Left lobe of liver (tissue), 2 donors: ENCODE measurements at places on chromosomes 7 and 10. TPM values are rescaled to one million over a fixed set of nuclear protein-coding genes. Genes with fewer than 3 reads are reported as not detected.

DNA sequence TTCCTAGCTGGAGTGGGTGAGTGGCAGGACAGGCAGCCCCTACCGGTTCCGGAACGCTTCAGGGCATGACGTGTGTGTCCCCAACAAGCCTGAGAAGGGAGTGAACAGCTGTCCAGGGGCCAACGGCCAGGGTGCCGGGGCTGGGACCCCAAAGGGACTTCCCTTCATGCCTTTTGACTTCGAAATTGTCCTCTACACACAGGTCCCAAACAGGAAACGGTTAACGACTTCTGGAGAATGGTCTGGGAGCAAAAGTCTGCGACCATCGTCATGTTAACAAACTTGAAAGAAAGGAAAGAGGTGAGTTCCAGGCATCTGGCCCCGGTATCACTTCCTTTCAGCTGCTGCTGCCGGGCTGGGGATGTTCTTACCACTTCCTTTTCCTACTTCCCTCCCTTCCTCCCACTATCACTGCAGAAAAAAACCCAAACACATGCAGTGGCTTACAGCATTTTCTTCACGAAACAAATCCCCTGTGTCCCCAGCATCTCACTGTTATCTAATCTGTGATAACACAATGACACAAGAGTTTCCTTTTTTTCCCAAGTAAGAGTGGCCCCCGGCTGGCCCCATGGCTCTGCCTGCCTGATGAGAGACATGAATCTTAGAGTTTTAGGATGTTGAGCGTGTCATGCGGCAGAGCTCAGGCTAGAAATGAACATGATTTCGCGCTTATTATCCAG, 63.2 kb downstream of the MKI67 start:
- peak; percentile 49 for DNase-seq

GRCh38 chr10:1086787-1087186, 30.6 kb downstream of the WDR37 start:
- no peak for DNase-seq

SPDYE16 gene
- total RNA-seq: 0.13 TPM

DNA sequence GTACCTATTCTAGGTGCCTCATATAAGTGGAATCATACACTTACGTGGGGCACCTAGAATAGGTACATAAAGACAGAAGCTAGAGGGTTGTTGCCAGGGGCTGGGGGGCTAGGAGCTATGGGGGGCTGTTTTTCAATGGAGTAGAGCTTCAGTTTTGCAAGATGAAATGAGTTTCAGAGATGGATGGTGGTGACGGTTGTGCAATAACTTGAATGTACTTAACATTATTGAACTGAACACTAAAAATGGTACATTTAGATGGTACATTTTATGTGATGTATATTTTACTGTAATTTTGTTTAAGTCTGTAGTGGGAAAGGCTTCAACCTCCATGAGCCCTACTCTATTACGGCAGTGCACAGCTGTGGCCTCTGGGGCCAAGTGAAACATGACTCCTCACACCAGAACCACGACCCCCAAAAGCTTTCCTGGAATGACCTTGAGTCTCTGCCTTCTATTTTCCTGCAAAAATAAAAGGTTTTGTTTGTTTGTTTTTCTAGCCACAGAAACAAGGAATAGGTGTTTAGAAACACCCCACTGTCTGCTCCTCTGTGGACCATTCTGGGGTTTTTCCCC, 147.3 kb upstream of the PLXNA4 start:
- DNase-seq: no peak

GRCh38 chr10:28449926-28450325, 83.0 kb upstream of the WAC start:
- DNase-seq: no peak

ARMC10 gene
- 15.8 TPM for total RNA-seq

DNA sequence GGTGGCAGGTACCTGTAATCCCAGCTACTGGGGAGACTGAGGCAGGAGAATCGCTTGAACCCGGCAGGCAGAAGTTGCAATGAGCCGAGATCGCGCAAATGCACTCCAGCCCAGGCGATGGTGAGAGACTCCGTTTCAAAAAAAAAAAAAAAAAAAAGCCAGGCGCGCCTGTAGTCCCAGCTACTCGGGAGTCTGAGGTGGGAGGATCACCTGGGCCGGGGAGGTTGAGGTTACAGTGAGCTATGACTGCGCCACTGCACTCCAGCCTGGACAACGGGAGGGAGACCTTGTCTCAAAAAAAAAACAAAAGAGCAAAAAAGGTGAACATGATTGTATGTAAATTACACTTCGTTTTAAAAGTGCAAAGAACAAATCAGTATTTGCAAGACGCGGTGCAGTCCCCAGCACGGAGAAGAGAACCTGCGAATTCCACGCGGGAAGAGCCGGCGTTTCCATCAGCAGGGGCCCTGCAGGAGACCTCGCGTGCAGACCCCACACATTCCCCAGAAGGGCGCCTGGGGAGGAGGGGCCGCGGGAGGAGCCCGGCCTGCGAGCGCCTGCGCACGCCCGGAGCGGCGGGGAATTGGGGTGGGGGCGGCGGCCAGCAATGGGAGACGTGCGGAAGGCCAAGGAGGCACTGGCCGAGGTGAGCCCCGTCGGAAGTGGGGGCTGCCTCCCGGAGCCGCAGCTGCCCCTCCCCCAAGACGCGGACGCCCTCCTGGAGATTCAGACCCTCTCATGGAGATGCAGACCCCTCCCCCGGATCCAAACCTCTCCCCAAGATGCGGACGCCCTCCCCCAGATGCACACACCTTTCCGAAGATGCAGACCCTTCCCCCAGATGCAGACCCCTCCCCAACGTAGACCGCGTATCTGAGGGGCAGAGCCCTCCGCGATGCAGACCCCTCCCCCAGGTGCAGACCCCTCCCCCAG, 16.7 kb upstream of the SUN1 start:
- DNase-seq: no peak

EFCAB10 gene
- total RNA-seq: not detected

ANKRD30A gene
- total RNA-seq: not detected

- DNase-seq: no peak
These were observed 228.8 kb downstream of the TRIL start for GRCh38 chr7:28729281-28729680.

DNA sequence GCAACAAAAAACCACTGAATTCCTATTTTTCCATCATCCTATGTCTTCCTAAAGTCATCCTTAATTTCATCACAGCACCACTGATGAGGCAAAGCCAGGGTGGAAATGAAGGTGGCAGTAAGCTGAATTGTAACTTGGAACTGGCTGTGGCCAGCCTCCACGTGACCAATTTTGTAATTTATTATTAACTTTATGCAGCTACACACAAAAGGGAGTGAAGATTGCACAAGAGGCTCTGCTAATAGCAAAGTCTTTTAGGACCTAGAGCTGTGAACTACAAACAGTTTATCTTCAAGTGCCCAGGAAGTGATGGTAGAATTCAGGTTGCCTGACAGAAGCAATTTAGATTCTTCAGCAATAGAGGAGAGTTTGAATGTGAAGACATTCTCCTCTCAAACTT, 176.4 kb downstream of the CCDC71L start:
- peak; percentile 76 for DNase-seq
